ENCODE measurements at places on chromosomes 2 and 18.

- no peak for DNase-seq
Measured at GRCh38 chr2:27723372-27724144, 48.0 kb upstream of the MRPL33 start.

DNA sequence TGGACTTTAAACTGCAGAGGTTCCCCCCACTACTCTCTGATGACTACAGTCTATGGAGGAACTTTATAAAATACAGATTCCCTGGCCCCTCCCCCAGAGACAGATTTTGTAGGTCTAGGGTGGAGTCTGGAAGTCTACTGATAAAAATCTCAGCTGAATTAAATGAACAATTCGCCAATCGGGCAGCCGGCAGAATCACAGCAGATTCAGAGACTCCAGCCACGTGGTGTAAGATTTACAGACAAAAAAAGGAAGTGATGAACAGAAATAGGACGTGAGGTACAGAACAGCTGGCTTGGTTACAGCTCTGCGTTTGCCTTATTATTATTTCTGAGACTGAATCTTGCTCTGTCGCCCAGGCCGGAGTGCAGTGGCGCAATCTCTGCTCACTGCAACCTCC is 21.4 kb upstream of the MTA3 start:
- no peak for DNase-seq

- no peak for DNase-seq
Measured at GRCh38 chr2:197258580-197258979, 52.0 kb downstream of the ANKRD44 start.

GRCh38 chr2:135320465-135321355 is 210.3 kb downstream of the ZRANB3 start:
- no peak for DNase-seq

DNA sequence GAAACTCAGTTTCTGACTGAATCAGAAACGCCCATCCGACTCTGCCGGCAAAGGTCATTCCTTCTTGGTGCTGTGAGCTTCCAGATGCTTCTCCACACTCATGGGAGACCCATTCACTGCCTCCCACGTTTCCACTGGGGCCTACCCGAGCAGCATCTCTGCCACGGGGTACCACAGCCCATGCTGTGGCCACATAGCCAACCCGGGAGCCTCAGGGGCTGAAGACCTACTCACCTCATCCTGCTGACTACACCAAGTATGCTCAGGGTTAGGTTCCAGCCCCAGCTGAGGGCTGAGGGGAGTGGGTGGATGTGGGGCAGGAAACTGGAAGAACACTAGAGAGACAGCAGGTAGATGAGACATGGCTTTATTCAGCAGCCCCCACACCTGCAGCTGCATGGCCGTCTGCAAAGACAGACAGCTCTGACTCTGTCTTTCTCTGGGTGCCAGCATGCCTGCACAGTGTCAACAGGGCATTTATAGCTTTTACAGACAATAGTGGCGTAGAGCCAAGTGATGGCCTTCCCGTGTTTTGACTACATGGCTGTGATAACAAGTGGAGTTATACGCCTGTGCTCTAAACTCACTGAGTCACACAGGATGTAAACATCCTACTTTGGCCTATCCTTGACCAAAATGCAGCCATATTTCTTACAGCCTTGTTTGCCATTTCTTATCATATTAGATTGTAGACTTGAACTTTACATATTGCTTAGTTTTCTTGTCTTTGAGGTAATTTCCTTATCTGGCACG is 16.5 kb upstream of the KLHL23 start:
- no peak for DNase-seq
